Stimulated activated CD8-positive, alpha-beta memory T cell treated with anti-CD3 and anti-CD28 coated beads, Interleukin-15, amount 100 ng/mL, for 4 hours (primary cell): ENCODE measurements at places on chromosomes 13 and 19.

DNA sequence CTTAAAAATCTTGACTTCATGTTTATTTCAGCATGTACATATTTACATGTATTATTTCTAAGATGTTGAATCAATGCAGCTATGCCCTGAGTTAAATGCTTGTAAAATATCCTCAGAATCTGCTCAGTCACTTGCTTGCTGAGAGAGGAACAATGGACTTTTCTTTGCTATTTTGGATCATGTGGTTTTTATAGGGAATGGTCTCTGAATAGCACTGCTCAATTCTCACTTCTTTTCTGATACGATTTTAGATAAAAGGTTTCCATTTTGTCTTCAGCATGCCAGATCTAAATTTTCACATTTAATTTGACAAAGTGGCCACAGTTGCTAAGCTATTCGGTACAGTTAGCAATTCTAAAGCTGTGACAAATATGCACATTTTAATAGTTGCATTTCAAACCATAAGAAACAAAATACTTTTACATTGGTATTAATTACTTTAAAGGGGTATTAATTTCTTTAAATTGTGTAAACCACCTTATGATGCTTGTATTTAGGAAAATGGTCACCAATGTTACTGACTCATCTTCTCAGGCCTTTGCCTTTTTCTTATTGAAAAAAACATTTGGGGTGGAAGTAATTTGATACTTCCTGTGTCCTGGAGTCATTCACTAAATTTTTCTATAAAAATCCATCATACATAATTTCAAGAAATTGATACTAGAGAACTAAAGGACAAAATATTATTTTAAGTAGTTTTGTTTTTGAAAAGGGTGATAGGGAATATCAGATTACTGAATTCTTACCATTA, 113.5 kb downstream of the MYO16 start:
- no peak for DNase-seq

DNA sequence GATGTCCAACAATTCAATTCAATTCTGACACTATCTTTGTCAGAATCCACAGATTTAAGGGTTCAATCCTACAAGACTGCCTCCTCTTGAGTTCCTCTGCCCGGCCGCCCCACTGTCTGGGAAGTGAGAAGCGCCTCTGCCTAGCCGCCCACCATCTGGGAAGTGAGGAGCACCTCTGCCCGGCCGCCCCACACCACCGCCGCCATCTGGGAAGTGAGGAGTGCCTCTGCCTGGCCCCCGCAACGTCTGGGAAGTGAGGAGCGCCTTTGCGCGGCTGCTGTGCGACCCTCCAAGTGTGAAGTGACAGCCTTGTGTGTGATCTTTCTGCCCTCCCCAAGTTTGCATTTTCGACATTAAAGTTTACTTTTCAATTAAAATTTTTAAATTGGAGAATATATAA, 6.0 kb downstream of the ZNF614 start:
- DNase-seq = no peak

DNA sequence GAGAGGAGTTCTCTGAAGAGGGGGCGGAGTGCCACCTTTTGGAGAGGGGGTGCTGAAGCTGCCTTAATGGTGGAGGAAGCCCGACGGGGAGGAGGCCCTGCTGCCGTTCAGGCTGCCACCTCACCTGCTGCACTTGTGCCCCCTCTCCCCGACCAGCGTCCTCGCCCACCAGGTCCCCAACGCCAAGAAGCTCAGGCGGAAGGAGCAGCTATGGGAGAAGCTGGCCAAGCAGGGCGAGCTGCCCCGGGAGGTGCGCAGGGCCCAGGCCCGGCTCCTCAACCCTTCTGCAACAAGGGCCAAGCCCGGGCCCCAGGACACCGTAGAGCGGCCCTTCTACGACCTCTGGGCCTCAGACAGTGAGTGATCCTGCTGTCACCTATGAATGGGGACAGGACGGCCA, 5.4 kb downstream of the NOP53 start:
- DNase-seq = no peak

- no peak for DNase-seq
Observed at GRCh38 chr13:20482275-20482761, 43.3 kb downstream of the CRYL1 start.

DNA sequence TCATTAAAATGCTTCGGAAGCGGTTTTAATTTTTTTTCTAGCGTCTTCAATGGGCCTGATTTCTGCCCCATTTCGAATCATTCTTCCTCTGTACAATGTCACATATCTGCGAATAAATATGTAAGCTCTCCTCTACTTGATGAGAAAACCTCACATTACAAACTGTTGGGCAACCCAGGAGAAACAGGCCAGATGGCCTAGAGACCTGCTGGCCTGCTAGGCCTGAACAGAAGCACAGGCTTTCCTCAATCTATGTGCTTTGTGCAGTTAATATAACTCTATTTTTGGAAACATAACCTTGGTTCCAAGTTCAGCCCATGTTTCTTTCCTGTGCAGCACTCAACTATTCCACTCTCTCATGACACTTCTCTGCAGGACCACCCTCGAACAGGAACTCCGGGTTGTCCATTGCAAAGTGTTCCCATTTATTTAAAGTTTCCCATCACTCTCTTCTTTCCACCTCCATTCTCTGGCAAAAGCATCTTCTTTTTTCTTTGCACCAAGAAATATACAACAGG, 42.0 kb downstream of the DCLK1 start:
- no peak for DNase-seq

- DNase-seq = no peak
Observed at GRCh38 chr13:43006893-43007631, 15.0 kb upstream of the EPSTI1 start.

DNA sequence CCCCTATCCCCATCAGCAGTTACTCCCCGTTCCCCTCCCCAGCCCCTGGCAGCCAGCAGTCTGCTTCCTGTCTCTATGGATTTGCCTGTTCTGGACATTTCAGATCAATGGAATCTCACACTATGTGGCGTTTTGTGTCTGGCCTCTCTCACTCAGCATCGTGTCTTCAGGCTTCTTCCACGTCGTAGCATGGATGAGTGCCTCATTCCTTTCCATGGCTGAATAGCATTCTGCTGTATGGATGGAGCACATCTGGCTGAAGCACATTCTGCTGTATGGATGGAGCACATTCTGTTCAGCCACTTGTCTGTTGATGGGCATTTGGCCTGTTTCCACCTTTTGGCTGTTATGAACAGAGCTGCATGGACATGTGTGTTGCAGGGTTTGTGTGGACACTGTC, 29.5 kb downstream of the CRTC1 start:
- DNase-seq = no peak

- no peak for DNase-seq
Observed at GRCh38 chr13:66748712-66749111, 481.4 kb downstream of the PCDH9 start.

DNA sequence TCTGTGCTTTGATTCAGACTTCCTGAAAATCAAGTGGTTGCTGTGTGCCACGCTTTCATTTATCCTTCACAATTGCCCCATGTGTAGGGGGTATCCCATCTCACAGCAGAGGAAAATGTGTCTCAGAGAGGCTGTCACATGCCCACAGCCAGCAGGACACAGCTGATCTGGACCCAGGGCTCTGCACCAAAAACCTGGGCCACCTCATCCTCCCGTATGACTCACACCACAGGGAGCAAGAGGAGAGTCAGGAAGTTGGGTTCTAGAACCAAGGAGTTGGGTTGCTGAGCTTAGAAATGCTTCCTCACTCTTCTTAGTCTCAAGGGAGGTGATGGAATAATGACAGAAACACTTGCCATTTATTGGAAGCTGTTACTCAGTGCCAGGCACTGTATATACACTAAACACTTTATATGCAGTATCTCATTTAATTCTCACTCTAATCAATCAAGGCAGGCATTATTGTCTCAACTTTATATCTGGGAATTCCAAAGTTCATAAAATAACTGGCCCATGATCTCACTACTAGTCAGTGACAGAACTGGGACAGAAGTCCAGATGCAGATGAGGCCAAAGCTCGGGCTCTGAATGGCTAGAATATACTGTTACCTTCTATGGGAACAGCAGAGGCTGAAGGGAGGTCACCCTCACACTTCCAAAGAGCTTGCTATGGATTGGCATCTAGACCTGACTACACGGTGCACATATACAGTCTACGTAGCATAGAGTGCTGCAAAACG, 47.7 kb upstream of the ATP12A start:
- DNase-seq = no peak

- no peak for DNase-seq
Observed at GRCh38 chr19:45768655-45768983, 433 bp downstream of the SIX5 start.

DNA sequence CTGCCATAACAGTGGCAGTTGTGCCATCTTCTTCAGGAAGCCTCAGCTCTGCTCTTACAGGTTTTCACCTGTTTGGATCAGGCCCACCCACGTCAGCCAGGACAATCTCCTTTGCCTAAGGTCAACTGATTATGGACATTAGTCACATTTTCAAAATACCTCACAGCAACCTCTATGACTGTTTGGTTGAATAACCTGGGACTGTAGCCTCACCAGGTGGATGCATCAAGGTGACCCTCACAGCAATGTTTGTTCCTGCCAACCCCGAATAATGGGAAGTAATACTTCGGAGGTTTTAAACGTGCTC, 17.2 kb upstream of the ATP12A start:
- no peak for DNase-seq

- DNase-seq = no peak
Observed at GRCh38 chr19:1433119-1434039, 4.8 kb upstream of the RPS15 start.
